Hippocampal formation (tissue), 2 donors: ENCODE measurements at places on chromosomes 13 and 19.
A peak's percentile ranks its signal among the peaks of the same experiment; 100 is the strongest.

GRCh38 chr13:112586334-112586960 lies 1.5 kb downstream of the TUBGCP3 start:
- no peak for DNase-seq

- DNase-seq = no peak
Measured at GRCh38 chr13:39781381-39781780, 125.9 kb downstream of the COG6 start.

DNA sequence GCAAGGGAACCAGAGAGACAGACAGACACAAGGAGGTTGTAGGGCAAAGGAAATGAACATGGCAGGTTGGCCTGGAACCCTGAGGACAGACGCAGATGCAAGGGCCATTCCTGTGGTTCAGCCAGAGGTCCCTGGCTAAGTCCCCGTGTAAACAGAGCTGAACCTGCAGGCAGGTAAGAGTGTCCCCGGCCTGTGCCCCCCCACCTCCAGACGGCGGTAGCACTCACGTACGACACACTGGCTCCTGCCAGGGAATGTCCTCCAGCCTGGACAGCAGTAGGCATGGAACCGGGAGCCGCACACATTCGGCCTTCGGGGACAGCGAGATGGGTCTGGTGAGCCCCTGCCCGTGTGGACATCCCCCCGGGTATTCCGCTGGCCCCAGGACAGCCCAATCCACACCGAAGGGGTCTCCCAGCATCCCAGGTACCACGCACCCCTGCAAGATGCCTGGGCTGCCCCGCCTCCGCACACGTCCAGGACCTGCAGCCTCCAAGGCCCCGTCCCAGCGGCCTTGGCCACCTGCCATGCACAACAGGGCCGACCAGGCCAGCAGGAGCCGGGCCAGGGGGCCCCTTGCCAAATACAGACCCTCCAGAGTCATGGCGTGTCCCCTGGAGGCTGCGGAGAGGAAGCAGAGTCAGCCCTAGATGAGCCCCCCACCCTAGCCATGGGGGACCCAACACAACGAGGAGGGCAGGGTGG lies 2.4 kb downstream of the FBN3 start:
- no peak for DNase-seq

DNA sequence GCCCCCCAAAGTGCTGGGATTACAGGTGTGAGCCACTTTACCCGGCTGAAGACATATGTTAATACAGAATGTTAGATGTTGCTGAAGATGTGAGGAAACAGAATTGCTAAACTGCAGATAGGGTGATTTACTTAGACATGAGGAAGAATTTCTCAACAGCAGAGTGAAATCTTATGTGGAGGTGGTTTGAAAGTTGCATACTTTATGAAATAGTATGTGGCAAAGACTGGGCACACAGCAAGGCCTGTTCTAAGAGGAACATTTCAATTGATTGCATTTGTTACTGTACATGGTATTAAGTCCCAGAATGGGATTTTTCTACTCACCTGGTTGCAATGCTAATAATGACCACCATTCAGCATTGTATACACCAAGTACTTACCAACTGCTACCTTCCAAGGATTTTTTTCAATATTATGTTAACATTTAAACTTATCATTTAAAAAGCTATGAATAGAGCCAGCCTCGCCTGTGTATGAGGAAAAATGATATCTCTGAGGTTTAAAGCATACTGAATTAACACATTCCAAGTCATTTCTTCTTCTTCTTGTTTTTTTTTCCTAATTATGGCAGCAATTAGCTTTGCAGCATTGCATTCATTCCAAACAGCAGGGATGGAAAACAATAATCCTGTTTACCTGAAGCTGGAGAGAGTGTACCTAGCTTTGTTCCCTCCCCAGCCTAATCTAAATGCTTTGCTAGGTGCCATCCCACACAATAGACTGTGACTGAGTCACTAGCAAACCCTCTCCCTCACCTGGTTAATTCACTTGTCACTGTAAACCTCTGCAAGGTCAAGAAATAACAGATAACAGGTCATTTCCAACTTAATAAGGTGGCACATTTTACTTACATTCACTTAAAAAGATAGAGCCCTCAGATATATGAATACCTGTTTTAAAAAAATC lies 19.4 kb upstream of the KLF5 start:
- no peak for DNase-seq

GRCh38 chr13:30493658-30494381 lies 28.1 kb upstream of the HMGB1 start:
- DNase-seq = no peak

GRCh38 chr19:5339950-5340636 lies 519 bp downstream of the PTPRS start:
- DNase-seq = peak; percentile 41

- DNase-seq = no peak
Measured at GRCh38 chr19:4455719-4456475, 1.7 kb downstream of the UBXN6 start.
